CD4-positive, alpha-beta T cell treated with Interleukin-17A for 4 hours (primary cell): ENCODE measurements at places on chromosomes 6 and 20.
A peak's percentile ranks its signal among the peaks of the same experiment; 100 is the strongest.

GRCh38 chr6:169529931-169530751, 171.7 kb downstream of the WDR27 start:
- DNase-seq, result peak; percentile 6

- no peak for DNase-seq
Observed at GRCh38 chr6:147486683-147487082, 21.8 kb upstream of the SAMD5 start.

- no peak for DNase-seq
Observed at GRCh38 chr20:48608756-48609155, 219.0 kb downstream of the PREX1 start.

DNA sequence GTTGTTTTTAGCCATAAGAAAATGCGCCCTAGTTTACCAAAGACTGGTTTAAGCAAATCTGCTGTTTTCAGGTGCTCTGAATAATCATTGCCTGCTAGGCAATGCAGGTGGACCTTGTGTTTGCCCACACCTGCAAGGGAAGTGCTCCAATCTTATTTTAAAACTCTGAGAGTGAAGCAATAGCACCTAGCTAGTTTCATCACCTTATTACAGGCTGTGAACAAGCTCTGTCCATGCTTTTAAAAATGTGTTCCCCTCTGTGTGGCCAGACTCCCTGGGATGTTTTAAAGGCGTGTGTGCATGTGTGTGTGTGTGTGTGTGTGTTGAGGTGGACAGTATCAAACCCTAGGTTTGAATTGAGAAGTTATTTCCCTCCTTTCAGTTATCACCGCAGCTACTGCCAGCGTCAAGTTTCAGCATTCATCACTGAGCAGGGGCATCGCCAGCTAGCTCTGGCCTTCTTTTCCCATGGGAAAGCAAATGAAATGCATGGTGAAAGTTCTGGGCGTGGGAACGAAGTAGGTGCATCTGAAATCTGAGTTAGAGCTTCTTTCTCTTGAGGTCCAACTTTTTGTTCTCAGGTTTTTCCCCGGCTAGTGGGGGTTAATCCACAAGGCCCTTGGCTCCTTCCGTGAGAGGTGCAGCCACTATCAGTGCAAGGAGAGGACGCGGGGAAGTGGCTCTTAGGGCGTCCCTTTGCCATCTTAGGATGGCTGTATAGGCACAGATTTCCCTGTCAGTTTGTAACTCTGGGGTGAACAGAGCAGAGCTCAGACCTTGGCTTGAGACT, 30.8 kb downstream of the DUSP22 start:
- DNase-seq, result no peak

DNA sequence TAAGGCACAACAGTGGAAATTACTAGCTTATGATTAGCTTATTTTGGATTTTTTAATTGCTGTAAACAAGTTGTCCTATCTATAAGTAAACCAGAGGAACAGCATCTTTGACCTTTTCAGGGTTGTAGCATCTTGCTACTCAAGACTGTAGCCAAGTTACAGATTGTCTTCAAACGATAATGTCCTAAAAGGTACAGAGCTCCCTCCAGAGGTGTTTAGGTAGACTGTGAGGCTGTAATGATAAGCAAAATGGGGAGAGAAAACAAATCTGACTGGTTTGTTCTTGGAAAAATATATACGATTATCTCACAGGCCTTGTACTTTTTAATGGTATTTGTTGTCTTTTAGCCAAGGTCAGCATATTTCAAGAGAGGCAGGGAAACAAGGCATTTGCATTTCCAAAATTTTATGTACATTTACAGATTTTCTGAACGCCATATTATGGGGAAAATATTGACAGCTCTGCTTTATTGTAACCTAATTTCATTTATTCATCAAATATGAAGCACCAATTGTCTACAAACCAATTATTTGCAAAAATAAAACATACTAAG, 273.4 kb downstream of the MEI4 start:
- no peak for DNase-seq

GRCh38 chr20:44104798-44105517, 82.0 kb downstream of the JPH2 start:
- DNase-seq, result no peak

- DNase-seq, result no peak
Observed at GRCh38 chr20:54179946-54180345, 6.2 kb upstream of the CYP24A1 start.
